ELR (cell line): ENCODE measurements at places on chromosomes 6 and 20.

DNA sequence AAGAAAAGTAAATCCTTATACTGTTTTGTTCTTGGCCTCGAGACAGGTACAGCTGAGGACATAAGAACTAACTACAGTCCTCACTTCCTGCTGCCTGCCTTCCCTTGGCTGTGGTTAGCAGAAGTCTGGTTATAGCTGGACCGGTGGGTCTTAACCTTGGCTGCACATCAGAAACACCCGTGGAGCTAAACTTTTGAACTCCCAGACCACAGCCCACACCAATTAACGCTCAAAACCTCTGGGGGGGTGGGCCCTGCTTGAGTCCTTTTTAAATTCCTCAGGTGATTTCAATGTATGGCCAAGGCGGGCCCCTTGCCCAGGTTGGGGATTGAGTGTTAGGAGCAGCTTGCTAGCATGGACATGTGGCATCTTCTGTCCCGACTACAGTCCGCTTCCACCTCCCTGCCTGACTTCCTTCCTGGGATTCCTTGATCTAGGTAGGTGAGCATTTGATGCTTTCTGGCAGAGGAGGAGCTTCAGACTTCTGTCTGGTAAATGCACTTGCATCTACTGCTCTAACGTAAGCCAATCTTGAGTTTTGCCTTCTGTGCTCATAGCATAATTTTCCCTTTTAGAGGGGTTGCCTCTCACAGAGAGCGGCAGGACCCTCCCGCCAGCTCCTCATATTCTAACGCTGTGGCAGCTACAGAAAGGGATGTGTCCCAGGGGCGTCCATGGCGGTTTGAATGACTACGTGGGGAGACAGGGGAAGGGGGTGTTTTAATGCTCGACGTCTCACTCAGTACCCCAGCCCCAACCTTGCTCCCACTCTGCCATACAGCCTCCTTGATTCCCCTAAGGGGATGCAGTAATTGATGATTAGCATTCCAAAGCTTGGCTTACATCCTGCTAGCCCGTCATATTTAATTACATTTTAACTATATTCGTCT lies 390.1 kb downstream of the ZFAND3 start:
- DNase-seq, result no peak

DNA sequence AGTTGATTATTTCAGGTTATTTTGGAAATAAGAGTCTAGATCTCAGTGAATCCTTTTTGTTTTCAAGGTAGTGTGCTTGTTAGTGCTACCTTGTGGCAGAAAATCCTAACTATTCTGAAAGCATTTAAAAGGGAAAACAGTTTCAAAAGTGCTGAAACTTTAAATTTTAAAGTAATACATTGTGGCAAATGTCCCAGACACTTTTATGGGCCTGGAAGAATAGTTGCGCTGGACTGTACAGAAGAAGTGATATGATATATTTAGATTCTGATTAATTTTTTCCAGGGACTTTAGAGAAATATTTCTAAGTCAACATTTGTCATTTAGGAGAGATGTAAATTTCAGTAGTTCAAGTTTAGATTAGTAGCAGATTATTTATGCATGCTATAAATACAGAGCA lies 96.7 kb upstream of the BMP5 start:
- no peak for DNase-seq

GRCh38 chr20:51028616-51029212 lies 5.8 kb upstream of the KCNG1 start:
- peak; percentile 12 for DNase-seq

DNA sequence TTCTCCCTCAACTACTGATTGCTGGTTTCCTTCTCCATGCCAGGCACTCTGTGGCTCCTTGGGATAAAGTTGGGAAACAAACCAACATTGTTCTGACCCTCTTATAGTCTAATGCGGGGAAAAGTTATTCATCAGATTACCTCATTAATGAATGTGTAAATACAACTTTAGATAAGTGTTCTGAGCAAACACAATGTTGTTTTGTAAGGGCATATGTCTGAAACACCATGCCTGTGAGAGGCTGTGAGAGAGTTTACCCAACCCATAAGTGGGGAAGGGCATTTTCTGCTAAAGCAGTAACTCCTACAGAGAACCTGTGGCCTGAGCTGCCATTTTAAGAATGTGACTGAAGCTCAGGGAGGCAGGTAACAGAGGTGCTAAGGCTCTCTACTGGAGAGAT lies 283.5 kb downstream of the KHDC1L start:
- DNase-seq, result no peak

GRCh38 chr20:19992996-19993908 lies 23.9 kb upstream of the NAA20 start:
- DNase-seq, result peak; percentile 98

DNA sequence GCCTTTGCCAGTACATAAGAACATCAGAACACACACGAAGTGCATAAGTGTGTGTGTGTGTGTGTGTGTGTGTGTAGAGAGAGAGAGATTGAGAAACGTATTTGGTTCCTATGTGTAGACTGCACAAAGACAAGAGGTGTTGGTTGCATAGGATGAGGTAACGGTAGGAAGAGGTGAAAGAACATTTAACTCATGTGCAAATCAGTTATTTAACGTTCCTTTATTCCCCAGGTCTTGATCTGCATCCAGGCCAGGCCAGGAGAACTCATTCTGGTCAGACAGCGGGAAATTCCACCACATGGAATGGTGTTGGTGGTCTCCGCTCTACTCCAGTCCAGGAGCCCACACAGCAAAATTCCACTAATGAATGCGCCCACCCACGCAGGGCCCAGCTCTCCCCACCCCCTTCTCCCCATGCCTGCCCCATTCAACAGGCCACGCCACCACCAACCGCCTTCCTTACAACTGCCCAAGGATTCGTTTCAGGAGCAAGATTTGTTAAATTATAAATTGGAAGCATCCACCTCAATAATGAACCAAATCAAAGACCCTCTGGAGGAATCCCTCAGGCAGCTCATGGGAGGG lies 86.8 kb downstream of the CLIC5 start:
- no peak for DNase-seq

DNA sequence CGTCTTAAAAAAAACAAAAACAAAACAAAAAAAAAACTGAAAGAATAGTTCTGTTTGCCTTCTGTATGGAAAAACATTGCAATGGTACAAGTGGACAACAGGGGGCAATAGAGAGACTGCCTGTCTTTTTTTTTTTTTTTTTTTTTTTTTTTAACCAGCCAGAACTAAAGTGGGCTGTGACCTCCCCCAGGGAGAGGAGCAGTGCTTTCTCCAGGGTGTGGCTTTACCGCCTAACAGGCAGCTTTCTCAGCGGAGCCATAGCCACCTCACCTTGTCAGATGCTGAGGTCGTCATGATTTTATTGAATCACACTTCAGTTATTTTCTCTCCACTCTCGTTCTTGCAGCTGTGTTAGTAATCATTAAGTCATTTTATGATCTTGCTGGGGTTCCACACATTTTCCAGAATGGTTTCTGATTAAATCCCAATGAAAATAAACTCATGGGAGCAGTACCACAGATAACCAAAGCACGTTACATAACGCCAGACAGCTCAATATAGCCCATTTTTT lies 78.4 kb downstream of the GMPR start:
- DNase-seq, result peak; percentile 90

DNA sequence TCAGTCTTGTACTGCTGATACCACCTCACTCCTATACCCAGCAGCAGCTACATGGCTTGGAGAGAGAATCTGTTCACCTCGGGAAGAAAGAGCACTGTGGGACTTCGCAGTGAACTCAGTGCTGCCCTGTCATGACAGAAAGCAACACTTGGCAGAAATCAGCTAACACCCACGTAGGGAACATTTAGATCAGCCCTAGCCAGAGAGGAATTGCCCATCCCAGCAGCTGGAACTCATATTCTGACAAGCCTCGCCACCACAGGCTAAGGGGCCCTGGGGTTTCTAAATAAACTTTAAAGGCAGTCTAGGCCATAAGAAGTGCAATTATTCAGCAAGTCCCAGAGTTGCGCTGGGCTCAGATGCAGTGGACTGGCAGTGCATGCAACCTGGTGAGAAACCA lies 1266.8 kb downstream of the GRIK2 start:
- DNase-seq, result no peak

- no peak for DNase-seq
Measured at GRCh38 chr6:11432091-11432490, 105.5 kb upstream of the TMEM170B start.

DNA sequence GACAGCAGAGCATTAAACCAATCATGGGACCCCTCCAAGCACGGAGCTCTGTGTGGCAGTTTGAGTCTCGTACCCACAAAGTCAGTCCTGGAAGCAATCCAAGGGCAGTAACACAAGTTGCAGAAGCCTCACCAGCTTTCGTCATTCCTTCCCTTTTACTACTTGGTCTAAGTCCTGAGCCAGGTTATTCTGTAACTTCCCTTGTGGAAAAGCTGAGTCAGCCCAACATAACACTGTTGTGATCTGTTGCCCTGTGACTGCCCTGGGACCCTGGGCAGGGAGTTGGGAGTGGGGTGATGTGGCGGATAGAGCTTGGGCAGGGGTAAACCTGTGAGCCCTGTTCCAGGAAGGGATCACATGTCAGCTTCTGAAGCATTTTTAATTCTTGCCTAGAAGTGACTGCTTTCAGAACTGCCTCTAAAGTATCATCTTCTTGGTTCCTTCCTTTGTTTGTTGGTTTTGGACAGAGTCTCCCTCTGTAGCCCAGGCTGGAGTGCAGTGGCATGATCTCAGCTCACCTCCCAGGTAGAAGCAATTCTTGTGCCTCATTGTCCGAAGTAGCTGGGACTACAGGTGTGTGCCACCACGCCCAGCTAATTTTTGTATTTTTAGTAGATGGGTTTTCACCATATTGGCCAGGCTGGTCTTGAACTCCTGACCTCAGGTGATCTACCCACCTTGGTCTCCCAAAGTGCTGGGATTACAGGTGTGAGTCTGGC lies 183.7 kb upstream of the JAG1 start:
- no peak for DNase-seq

DNA sequence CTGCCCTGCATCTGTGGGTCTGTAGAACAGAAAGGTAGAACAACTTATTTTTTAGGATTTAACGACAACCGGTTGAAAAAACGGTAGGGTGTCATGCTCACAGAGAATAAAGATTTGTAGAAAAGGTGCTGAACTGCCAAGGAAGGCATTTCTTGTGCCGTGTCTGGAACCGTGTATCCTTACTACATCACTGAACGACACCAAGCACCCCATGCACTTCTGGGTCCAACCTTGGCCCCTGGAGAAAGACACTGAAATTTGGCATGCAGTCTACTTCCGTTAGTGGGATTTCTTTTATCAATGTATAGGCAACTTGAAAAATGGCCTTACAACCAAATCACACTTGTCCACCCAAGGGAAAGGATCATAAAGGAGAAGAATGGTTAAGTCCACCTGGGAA lies 145.5 kb downstream of the ZMYND8 start:
- DNase-seq, result no peak

- DNase-seq, result peak; percentile 54
Measured at GRCh38 chr20:46835418-46835817, 59.2 kb upstream of the EYA2 start.

DNA sequence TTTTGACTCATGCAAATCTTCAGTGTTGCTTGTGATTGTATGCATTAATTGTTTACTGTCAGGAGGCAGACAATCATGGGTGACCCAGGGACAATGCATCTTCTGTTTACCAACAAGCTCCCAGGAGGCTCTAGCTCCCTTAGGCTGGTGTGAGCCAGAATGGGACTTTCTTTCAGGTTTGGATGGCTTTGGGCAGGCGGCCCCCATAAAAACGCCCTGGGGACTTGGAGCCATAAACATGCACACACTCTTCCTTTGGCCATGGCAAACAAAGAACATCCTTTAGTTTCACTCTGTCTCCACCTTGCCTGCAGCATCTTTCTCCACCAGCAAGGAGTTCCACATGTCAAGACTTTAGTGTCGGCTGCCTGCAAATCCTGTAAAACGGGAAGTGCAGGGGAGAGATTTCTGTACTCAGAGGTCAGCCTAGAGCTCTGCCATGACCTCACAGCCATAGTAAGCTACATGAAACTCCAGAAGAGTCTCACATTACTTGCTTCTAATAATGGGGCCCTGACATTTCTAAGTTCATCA lies 127.6 kb downstream of the MAP3K7 start:
- no peak for DNase-seq

DNA sequence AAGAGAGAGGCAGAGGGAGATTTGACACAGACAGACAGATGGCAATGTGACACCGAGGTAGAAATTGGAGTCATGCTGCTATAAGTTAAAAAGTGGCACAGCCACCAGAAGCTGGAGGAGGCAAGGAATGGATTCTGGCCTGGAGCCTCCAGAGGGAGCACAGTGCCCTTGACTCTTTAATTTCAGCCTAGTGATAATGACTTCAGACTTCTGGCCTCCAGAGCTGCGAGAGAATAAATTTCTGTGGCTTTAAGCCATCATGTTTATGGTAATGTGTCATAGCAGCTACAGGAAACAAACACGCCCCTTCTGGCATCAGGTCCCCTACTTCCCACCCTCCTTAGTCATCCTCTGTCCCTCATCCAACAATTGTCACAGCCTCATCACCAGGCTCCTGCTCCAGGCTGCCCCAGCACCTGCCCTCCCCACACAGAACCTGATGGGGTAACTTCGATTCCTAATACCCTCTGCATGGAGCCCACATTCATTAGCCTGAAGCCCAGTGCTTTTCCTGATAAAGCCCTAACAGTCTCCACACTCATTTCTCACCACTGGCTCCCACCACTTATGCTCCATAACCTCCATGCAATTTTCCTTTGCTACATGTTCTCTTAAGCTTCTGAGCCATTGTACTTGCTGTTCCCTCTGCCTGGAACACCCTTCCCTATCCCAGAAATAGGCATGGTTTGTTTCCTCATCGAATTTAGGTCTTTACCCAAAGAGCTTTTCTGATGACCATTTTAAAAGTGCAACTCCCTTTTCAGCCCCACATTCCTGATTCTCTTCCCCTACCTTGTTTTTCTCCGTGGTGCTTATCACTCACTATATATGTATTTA lies 69.7 kb upstream of the TOX2 start:
- DNase-seq, result peak; percentile 96

GRCh38 chr20:46894971-46895905 lies 595 bp downstream of the EYA2 start:
- DNase-seq, result no peak

- no peak for DNase-seq
Measured at GRCh38 chr6:45569210-45569945, 191.6 kb upstream of the SUPT3H start.

DNA sequence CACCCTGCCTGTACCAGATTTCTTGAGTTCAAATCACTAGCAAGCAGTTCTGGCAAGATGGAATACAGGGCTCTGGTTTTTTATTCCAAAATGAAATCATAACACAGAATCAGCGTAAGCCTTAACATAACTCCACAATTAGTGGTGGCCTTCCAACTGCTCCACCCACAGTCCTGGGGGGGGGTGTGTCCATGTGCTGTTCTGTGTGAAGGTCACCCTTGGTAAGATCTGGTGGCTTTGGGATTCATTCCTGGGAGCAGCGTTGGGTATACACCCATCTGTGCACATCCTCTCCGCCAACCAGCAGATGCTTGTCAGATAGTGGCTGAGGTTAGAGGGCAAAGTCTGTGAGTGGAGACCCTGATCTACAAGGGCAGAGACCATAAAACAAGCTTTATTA lies 49.9 kb upstream of the CD83 start:
- DNase-seq, result peak; percentile 3

GRCh38 chr6:135851442-135852271 lies at the start of gene PDE7B:
Gene PDE7B, plus strand, starts transcription at chr6:135851701.
- DNase-seq, result peak; percentile 96

- no peak for DNase-seq
Measured at GRCh38 chr20:25284131-25284601, 36.3 kb downstream of the PYGB start.

GRCh38 chr6:137224799-137225198 lies 5.6 kb upstream of the IFNGR1 start:
- DNase-seq, result no peak

- DNase-seq, result no peak
Measured at GRCh38 chr6:33169291-33170175, 22.7 kb downstream of the COL11A2 start.

- DNase-seq, result peak; percentile 94
Measured at GRCh38 chr6:151323791-151324487, 67.4 kb downstream of the ZBTB2 start.

GRCh38 chr6:73521351-73521985 lies 636 bp upstream of the EEF1A1 start:
- peak; percentile 86 for DNase-seq
